Peyer's patch (tissue), 4 donors: ENCODE measurements at places on chromosomes 3 and 15. TPM values are rescaled to one million over a fixed set of nuclear protein-coding genes. Genes with fewer than 3 reads are reported as not detected.

CPLX3 gene
- total RNA-seq, result not detected

METTL6 gene
- 12.4 TPM for total RNA-seq

NUDT16 gene
- total RNA-seq, result 209 TPM

TMC3 gene
- total RNA-seq, result not detected

COL6A5 gene
- not detected for total RNA-seq
